ENCODE measurements at places on chromosomes 13 and 19.
A peak's percentile ranks its signal among the peaks of the same experiment; 100 is the strongest.

DNA sequence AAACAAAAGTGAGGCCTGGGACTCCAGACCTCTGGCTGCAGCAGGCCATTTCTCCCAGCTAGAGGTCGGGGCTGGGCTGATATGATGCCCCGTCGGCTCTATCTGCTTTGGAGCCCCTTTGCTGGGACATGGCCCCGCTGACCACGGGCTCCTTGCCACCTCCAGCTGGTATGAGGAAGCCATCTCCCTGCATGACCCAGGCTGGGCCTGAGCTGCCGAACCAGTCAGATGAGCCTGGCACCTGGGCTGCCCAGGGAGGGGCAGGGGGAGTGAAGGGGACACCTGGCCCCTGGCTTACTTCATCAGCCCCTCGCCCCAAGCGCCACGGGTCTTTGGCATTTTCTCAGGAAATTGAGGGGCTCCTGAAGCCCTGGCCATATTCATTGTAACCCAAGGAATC is 7.8 kb downstream of the ZSWIM4 start:
- no peak for DNase-seq

DNA sequence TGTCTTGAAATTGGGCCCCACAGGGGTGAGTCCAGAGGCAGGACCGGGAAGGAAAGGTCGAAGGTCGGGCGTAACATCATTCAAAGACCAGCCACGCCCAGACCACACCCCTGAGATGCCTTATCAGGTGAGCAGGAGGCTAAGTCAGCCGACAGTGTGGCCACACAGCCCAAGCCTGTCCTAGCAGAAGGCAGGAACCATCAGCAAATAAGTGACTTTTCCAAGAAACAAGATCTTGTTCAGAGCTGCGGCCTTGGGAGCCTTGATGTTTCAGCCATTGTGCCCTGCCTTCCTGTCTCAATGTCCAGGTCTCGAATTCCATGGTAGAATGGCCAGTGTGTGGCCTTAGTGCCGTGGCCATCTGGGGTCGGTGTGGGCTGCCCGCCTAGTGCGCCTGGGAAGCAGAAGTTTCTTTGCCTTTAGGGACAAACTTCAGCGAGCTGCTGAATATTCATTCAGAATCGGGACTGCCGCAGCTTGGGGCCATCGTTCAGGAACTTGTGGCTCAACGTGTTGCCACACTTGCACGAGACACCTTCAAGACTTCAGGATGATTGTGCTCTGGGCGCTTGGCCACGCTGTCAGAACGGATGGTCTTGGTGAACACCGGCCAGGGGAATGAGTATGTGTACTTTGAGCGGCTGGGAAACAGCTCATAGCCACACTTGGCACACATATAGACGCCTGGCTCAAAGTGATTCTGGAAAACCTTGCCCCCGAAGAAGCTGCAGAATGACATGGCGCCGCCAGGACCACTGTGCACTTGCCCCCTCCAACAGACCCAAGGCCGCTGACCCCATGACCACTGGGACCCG is 6.1 kb upstream of the IFNL4 start:
- DNase-seq = no peak

DNA sequence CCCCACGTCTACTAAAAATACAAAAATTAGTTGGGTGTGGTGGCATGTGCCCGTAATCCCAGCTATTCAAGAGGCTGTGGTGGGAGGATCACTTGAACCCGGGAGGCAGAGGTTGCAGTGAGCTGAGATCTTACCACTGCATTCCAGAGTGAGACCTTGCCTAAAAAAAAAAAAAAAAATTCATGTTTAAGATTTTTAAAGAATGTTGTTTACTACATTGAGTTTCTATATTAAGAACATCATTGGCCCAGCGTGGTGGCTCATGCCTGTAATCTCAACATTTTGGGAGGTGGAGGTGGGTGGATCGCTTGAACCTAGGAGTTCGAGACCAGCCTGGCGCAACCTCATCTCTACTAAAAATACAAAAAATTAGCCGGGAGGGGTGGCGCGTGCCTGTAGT is 31.9 kb upstream of the FLT1 start:
- no peak for DNase-seq

DNA sequence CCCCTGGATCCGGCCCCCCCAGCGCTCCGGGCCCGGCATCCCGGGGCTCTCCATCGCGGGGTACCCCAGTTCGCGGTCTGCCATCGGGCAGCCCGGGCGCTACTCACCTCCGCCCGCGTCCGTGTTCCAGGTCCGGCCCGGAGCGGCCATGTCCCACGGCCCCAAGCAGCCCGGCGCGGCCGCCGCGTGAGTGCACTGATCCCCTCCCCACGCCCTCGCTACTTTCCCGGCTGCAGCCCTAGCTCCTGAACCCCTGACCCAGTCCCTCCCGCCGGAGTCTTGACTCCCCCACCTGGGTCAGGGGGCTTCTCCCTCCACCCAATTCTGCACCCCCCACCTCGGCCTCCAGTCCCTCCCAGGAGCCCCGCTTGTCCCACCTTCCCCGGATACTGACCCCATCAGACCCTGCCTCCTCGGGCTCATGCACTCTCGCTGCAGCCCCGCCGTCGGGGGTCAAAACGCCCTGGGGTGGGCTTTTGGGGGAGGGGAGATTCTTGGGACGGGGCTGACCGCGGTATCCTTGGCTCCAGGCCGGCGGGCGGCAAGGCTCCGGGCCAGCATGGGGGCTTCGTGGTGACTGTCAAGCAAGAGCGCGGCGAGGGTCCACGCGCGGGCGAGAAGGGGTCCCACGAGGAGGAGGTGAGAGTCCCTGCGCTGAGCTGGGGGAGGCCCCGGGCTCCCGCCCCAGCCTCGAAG is 566 bp downstream of the HMG20B start:
- no peak for DNase-seq

- no peak for DNase-seq
Measured at GRCh38 chr13:111168107-111168506, 53.0 kb downstream of the ARHGEF7 start.

DNA sequence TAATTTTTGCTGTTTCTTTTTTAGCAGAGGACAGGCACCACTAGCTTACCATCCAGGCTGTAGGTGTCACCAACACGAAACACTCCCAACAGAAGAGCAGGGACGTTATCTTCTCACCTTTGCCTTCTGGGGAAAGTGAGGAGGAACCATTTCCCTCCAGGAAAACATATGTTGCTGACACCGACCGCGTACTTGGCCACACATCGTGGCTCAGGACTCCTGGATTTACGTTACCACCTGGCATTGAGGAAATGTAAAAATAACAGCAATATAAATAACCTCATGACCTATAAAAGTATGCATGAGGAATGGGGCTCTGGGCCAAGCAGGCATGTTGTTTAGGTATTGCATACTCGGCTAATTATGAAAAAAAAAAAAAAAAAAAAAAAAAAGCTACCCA is 525.1 kb downstream of the MYO16 start:
- DNase-seq = no peak

DNA sequence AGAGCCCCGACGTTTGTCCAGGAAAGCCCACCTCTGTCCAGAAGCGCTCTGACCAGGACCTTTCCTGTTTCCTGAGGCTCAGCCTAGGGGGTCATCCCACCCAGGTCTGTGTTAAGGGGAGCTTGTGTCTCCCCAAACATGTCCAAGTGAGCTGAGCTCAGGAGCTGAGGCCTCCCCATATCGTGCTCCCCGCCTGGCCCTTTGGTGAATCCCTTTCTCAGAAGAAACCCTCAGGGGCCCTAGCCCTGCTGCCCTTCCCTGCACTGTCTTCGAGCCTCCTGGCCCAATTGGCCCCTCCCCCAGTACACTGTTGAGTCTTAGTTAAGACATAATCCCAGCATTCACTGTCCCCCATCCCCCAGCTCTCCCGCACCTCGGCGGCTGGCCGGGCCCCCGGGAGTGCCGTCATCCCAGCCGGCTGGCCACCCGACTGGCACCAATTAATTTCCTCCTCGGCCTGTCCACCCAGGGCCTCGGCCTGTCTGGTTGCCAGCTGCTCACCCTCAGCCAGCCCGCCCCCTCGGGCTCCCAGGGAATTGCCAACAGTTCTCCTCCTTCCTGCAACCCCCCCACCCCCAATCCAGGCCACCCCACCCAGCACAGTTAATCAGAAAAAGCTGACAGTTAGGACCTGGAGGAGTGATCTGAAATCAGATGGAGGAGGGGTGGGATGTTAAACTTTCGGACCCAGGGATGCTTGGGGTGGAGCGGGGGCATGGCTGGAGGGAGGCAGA is 13.6 kb downstream of the IER2 start:
- DNase-seq = peak; percentile 95

- no peak for DNase-seq
Measured at GRCh38 chr13:111177081-111177711, 62.1 kb downstream of the ARHGEF7 start.

DNA sequence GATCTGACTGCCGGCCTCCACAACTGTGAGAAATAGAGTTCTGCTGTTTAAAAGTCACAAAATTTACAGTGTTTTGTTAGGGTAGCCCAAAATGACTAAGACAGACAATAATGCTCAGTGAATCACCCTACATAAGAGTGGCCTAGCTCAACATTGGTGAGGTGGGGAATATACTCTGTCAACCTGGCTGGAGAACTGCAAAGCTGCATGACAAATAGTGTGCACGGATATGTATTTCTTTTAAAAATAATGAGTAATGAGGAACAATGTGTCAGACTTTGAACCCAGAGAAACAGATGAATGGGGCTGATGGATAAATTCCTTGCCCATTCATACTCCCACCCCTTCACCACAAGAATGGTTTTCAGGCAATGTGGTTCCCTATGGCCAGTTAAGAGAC is 372.4 kb downstream of the SUCLA2 start:
- no peak for DNase-seq

DNA sequence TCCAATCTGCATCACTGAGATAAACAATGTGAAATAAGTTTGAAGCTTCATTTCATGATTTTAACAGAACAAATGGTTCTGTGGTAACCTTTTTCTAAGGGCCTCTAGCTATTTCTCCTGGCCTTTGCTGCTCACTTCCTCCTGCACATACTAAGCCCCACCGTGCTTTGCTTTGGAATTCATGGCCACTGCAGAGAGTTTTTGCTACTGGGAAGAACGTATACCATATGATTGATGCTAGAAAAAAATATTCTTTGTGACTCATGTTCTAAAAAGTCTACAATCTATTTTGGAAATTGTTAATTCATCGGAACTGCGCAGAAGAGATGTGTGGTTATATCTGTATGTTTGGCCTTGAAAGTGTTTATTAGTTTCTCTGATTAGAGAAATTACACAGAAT is 747.3 kb downstream of the PCDH9 start:
- DNase-seq = no peak

- no peak for DNase-seq
Measured at GRCh38 chr13:111233080-111233479, 87.4 kb upstream of the TEX29 start.

- no peak for DNase-seq
Measured at GRCh38 chr13:30134578-30134977, 172.8 kb downstream of the KATNAL1 start.

DNA sequence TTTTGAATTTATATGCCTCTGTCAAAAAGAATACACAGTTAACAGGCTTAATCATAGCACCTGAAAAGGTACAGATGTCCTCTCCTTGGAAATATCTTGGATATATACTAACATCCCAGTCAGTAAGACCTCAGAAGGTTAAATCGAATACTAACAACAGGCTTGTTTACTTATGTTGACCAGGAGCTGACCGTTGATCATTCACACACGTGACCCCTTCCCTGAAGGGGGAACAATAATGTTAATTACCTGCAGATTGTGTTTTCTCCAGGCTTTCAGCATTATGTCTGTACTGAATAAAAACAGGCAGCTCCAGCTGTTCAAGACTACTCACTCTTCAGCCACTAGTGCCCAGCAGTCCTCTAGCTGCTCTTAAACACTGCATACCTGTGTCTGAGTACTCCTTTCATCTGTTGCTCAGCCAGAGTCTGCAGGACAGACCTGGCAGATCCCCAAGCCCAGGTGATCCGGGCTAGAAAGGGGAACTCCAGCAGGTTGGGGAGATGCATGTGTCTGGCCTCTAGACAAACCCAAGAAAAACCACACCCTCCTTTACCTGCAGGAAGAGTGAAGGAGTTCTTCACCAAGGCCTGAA is 163.9 kb downstream of the RNF17 start:
- no peak for DNase-seq

- peak; percentile 68 for DNase-seq
Measured at GRCh38 chr13:50320271-50320862, 305.1 kb downstream of the KCNRG start.

- DNase-seq = no peak
Measured at GRCh38 chr13:45167611-45168554, 33.0 kb downstream of the KCTD4 start.

DNA sequence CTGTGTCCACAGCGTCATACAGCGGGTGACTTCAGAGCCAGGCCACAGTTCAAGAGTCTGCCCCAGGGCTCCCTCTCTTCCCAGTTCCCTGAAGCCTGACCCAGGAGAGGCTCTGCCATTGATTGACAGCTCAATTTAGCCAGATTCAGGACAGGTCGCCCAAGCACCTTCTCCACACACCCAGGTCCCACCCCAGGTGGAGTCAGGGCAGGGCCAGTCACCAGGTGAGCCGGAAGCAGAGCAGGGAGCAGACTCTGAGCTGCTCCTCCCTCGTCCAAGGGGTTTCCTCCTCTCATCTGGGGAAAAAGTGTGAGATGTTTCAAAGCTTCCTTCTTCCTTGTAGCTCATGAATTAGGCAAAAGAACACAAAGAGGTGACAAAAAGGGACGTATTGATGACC is 5.6 kb downstream of the CEACAM7 start:
- DNase-seq = no peak

GRCh38 chr13:49690133-49690994 is 922 bp downstream of the EBPL start:
- no peak for DNase-seq

- no peak for DNase-seq
Measured at GRCh38 chr13:44752164-44752563, 176.0 kb upstream of the TSC22D1 start.

GRCh38 chr19:55704494-55705245 is 29.6 kb downstream of the EPN1 start:
- DNase-seq = no peak

Data from RCC 7860 (cell line).